Amygdala (tissue), 56 donors: ENCODE measurements at places on chromosomes 7 and 10.

DNA sequence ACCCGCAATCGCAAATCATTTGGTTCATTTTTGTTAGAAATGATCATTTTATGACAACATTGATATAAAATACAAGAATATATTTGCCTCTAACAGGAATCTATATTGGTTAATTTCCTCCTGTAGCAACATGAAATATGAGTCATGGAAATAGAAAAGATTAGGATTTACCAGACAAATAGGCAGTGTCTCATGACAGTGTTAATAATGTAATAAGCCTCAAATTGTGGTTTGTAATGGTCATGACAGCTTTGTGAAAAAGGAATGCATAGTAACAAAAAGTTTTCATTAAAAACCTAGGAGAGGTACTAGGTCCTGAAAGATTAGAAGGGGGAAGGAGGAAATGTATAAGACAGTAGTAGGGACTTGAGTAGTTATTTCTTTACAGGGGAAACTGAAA lies 7.9 kb upstream of the SLK start:
- no peak for DNase-seq

DNA sequence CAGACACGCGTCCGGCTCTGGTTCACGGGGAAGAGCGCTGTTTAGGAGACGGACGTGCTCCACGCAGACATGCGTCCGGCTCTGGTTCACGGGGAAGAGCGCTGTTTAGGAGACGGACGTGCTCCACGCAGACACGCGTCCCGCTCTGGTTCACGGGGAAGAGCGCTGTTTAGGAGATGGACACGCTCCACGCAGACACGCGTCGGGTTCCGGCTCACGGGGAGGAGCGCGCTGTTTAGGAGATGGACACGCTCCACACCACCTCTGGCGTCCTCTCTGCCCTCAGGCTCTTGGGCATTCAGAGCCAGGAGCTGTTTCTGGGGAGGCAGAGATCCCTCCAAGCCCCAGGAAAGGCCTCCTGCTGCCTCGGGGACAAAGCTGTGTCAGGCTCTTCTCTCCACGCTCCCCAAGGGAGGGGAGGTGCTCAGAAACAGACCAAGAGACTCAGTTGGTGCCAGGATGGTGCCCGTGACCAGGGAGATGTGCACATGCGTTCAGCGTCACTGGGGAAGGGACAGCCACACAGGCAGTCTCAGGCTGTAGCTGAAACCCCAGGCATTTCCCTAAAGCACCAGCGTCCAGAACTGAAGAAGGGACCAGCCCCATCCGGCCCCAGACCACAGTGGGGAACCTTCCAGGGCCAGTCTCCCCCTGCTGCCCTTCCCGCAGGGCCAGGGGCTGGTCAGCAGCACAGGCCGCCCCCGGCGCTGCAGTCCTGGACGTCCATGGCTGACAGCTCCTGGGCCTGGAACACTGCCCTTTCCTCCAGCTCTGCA lies 175.6 kb downstream of the ELFN1 start:
- DNase-seq = no peak

DNA sequence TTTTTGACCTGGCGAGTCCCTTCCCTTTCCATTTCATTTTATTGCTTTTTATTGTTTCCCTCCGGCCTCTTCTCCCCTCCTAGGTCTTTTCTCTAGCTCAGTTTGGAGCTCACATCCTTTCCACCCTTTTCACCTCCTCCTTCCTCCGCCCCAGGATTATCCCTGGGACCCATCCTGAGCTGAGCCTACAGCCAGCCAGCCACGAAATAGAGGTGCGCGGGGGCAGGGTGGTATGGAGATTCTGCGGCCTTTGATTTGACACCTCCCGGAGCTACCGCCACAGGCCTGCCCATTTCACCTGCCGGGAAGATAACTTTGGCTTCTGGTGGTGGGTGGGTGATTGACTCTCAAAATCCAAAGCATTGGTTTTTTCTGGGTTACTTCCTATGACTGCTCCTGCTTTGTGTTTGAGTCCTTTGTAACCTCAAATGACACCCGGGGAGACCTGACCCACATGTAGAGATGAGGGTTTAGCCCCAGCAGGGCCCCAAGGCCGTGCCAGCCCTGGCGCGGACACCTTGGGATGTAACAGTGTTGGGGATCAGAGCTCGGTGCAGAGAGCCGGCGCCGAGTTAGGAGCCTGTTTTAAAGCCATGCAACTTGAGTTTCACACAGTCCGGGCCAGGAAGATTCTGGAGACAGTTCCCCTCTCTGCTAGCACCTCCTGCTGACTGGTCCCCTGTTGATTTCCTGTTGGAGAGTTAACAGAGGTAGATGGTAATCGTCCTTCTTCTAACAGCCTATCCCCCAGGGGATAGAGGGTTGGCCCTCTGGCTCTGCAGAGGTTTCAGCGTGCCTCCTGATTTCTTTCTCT lies 1.5 kb downstream of the DUSP5 start:
- DNase-seq = no peak

- no peak for DNase-seq
These were observed 99.8 kb downstream of the SND1 start for GRCh38 chr7:127751490-127752448.

- no peak for DNase-seq
These were observed 69.0 kb downstream of the CREB3L2 start for GRCh38 chr7:137932881-137933269.

- DNase-seq = no peak
These were observed 179.3 kb downstream of the XPNPEP1 start for GRCh38 chr10:109744020-109744419.

GRCh38 chr7:17528636-17529035 lies 230.2 kb downstream of the AHR start:
- no peak for DNase-seq

- no peak for DNase-seq
These were observed 149.2 kb downstream of the PLPP4 start for GRCh38 chr10:120606051-120606764.

- no peak for DNase-seq
These were observed 118.6 kb upstream of the PRSS58 start for GRCh38 chr7:142376356-142376997.

DNA sequence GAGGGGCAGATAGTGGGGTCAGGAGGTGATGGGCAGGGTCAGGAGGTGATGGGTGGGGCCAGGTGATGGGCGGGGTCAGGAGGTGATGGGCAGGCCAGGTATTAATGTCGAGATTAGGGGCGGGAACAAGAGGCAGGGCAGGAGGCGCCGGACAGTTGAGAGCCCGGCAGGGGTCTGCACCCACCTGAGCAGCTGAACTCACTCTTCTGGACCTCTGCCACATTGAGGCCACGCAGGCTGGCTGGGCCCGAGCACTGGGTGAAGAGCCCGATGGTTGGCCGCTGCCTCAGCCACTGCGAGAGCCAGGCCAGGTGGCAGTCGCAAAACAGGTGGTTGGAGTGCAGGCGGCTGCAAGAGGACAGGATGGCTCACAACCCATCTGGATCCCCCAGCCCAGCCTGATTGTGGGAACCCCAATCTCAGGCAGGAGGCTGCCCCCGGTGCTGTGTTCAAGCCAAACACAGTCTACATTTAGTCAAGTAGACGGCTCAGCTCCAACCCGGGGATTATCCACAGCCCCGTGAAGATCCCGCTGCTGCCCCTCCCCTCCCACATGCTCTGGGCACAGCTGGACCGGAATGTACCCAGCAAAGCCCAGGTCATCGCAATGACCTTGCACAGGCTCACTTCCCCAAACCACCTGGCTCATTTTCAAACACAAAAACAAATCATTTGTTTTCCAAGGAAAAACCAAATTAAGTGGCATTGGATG lies 122.3 kb downstream of the SLIT1 start:
- no peak for DNase-seq

DNA sequence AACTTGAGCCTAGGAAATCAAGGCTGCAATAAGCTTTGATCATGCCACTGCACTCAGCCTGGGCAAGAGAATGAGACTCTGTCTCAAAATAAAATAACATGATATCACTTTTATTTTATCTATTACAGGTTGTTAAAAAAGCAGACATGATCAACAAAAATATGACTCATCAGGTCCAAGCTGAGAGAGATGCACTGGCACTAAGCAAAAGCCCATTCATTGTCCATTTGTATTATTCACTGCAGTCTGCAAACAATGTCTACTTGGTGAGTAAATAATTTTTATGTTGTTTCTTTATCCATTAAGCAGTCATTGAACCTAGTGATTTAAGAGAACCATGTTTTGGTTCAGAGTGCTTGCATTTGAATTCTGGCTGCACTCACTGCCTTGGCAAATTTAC lies 3.3 kb downstream of the MASTL start:
- no peak for DNase-seq

DNA sequence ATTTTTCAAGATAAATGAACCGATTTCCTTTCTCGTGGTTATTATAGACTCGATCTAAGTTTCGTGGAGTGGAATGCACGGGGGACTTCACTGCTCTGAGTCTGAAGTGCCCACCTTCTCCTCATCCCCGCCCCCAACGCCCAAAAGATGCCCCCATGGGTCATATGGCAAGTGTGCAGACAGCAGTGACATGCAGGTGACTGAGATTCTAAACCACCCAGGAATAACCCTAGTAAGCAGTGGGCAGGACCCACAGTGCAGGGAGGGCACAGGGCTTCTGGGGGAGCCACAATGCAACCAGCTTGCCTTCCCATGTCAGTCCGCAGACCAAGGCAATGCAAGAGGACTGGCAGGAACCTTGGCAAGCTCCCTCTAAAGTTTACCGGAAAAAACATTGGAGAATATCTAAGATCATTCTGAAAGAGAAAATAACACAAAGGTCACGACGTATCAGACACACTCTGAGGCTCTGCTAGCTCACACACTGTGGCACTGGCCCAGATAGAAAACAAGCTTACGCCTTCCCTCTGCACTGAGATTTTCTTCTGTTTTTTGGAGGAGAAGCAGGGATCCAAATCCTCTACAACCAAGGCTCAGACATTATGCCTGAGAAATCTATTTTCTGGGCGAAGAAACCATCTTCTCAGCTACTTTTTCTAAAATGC lies 239.6 kb downstream of the MAD1L1 start:
- no peak for DNase-seq

GRCh38 chr7:143361552-143362130 lies 872 bp downstream of the FAM131B start:
- no peak for DNase-seq

DNA sequence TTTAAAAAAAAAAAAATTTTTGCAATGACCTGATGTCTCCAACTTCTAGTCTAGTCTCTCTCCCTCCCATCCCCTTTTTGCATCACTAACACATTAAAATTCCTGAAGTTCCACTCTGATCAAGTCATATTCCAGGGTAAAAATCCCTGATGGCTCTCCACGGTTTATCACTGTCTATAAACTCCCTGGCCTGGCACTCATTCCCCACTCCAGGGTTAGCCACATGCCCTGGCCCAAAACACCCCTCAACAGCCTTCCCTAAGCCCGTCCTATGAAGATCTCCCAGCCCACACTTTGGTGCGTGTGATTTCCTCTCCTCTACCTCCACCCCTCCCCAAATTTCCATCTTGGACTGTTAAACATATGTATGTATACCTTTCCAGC lies 125.4 kb downstream of the JAZF1 start:
- DNase-seq = no peak

GRCh38 chr10:52257692-52258075 lies 56.4 kb upstream of the DKK1 start:
- DNase-seq = no peak

DNA sequence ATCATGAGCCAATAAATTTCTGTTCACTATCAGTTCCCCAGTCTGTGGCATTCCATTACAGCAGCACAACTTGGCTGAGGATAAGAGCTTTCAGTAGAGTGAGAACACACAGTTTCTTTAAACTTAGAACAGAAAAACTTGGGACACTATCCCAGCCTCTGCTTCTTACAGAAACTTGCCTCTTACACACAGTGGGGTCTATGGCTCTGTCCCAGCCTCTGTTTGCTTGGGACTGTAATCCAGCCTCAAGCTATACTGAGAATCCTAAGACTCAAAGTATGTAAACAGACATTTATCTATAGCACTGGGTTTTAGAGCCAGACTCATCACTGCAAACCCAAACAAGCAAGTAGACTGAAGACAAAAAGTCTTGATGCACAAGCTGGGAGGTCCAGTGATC lies 355.8 kb upstream of the VSTM2A start:
- DNase-seq = no peak

GRCh38 chr10:112006831-112007230 lies 176.7 kb downstream of the GPAM start:
- no peak for DNase-seq
